ENCODE measurements at places on chromosomes 3 and 15. TPM values are rescaled to one million over a fixed set of nuclear protein-coding genes. Genes with fewer than 3 reads are reported as not detected.

GRCh38 chr15:50249704-50250103 lies 15.8 kb downstream of the HDC start:
- DNase-seq = no peak
- no peak overlapping the region for H3K4me3 ChIP-seq
- H3K4me1 ChIP-seq = no peaks in the 10 kb centered on the region
- H3K27ac ChIP-seq = no peak overlapping the region

GRCh38 chr3:170689296-170689829 lies 103.5 kb upstream of the SLC7A14 start:
- no peaks in the 10 kb centered on the region for H3K36me3 ChIP-seq
- H3K27ac ChIP-seq = no peak overlapping the region
- DNase-seq = no peak
- no peaks in the 10 kb centered on the region for H3K4me1 ChIP-seq
- H3K27me3 ChIP-seq = no peaks in the 10 kb centered on the region

GRCh38 chr15:67838789-67839332 lies 984 bp downstream of the RNU6-1 start:
- peak overlapping the region; percentile 99 for H3K4me3 ChIP-seq
- DNase-seq = no peak
- peaks cover 53% of the 10 kb centered on the region for H3K4me1 ChIP-seq
- H3K27ac ChIP-seq = peak overlapping the region; percentile 53
- H3K27me3 ChIP-seq = peaks cover 29% of the 10 kb centered on the region
- H3K36me3 ChIP-seq = peaks cover 7% of the 10 kb centered on the region

DNA sequence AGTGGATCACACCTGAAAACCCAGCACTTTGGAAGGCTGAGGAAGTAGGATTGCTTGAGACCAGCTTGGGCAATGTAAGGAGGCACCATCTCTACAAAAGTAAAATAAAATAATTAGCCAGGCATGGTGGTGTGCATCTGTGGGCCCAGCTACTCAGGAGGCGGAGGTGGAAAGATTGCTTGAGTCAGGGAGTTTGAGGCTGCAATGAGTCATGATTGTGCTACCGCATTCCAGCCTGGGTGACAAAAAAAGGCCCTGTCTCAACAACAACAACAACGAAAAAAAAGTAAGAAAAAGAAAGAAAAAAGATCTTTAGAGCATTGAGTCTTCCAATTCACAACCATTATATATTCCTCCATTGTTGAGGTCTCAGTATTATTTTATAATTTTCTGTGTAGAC lies 192.4 kb upstream of the DPH6 start:
- H3K27ac ChIP-seq = no peak overlapping the region
- H3K4me1 ChIP-seq = no peaks in the 10 kb centered on the region
- H3K27me3 ChIP-seq = no peaks in the 10 kb centered on the region
- DNase-seq = no peak
- no peak overlapping the region for H3K4me3 ChIP-seq

DNA sequence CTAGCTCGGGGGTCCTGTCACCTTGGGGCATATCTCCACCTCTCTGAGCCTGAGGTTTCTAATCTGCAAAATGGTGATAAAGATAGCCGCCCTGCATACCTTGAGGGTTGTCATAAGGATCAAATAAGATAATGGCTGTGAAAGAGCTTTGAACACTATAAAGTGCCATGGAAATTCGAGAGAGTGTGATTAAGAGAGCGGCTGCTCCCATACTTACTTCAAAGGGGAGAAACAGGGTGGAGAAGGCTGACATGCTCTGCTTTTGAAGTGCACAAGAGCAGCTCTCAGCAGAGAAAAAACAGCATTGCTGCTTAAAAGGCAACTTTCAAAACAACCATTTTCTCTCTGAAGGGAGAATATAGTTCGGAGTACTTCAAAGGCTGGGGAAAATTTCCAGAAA lies 529.2 kb downstream of the EPHB1 start:
- H3K4me3 ChIP-seq = no peak overlapping the region
- H3K27ac ChIP-seq = no peak overlapping the region
- DNase-seq = no peak
- H3K36me3 ChIP-seq = no peaks in the 10 kb centered on the region

GRCh38 chr3:79844176-79844575 lies 76.4 kb upstream of the ROBO1 start:
- H3K4me3 ChIP-seq = no peak overlapping the region
- no peak for DNase-seq
- no peaks in the 10 kb centered on the region for H3K36me3 ChIP-seq
- no peaks in the 10 kb centered on the region for H3K4me1 ChIP-seq
- H3K27me3 ChIP-seq = no peaks in the 10 kb centered on the region

DNA sequence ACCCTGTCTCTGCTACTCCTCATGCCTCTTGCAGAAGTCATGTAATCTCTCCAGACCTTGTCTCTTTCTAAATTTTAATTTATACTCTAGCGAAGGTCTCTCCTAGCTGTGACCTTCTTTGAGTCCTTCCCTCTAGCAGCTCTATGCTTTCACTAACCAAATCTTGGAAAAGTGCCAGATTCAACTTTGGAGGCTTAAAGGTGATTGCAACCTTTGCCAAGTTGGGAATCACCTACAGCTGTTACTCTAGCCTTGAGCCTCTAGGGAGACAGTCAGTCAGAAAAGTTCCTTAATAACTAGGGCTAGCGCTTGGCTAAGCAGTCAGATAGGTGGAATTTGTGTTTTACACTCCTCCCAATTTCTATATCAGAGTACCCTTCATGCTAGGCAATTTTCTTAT lies 46.1 kb upstream of the ABI3BP start:
- no peaks in the 10 kb centered on the region for H3K4me1 ChIP-seq
- H3K27me3 ChIP-seq = no peaks in the 10 kb centered on the region
- no peak for DNase-seq
- no peaks in the 10 kb centered on the region for H3K36me3 ChIP-seq
- no peak overlapping the region for H3K27ac ChIP-seq

DNA sequence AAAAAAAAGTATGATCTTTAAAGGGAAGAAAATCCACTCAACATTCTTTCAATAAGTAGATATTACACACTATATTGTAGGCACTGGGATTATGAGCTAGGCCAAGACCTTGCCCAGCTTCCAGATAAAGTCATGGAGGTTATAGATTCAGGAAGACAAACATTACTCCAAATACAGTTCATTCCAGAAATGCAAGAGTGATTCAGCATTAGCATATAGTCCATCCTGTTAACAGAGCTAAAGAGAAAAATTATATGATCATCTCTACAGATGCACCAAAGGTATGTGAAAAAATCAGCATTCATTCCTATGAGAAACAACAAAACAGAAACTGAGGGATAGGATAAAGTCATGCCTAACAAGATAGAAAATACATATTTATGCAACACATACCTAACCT lies 42.1 kb upstream of the NSMCE3 start:
- no peak for DNase-seq
- H3K4me1 ChIP-seq = no peaks in the 10 kb centered on the region

DNA sequence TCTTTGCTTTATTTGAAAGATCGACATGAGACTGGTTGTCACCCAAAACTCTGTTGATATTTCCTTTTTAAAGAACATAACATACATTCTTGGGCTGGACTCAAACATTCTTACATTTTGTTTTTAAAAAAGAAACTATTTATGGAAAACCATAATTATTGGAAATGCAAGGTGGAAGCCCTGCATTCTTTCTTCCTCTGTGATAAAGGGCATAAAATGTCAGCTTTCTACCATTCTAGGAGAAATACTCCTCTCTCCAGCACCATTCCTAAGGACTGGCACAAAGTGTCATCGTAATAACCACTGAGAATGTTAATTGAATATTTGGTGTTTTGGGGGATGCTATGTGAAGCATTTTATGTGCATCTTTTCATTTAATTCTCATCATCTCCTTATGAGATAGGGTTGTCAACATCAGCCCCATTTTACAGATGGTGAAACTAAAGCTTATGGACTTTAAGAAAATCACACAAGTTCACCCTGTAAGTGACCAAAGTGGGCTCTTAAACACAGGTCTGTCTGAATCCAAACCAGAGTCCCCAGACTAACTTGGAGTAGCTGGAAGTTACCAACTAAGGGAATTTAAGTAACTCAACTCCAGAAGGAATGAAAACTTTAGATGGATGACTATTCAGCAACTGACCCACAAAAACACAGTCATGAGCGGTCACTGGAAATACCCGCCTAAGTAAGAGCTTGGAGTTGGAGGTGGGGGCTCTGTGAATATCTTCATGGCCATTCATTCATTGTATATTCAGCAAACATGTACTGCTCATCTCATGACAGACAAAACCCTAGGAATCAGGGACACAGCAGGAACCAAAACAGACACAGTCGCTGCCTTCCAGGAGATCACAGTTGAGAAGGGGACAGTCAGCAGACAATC lies 45.9 kb upstream of the LMCD1 start:
- H3K27ac ChIP-seq = no peak overlapping the region
- H3K4me3 ChIP-seq = no peak overlapping the region
- no peaks in the 10 kb centered on the region for H3K36me3 ChIP-seq
- H3K27me3 ChIP-seq = no peaks in the 10 kb centered on the region

DNA sequence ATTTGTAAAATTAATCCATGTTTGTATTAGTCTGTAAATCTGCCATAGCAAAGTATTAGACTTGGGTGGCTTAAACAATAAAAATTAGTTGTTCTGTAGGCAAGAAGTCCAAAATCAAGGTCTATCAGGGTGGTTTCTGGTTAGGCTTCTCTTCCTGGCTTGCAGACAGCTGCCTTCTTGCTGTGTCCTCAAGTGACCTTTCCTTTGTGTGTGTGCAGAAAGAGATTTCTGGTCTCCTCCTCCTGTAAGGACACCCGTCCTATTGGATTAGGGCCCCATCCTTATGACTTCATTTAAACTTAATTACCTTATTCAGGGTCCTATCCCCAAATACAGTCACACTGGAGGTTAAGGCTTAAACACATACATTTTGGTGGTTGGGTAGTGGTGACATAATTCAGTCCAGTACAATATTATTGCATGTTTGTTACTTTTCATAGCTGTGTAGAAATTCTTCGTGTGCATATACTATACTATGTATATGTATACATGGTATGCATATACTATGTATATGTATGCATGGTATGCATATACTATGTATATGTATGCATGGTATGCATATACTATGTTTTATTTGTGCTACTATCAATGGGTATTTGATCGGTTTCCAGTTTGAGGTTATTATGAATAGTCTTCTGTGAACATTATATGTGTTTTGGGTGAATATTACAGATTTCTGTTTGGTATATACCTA lies 57.9 kb upstream of the RNU6-1 start:
- no peak for DNase-seq
- H3K4me1 ChIP-seq = no peaks in the 10 kb centered on the region
- H3K36me3 ChIP-seq = no peaks in the 10 kb centered on the region
- no peaks in the 10 kb centered on the region for H3K27me3 ChIP-seq
- H3K4me3 ChIP-seq = no peak overlapping the region

DNA sequence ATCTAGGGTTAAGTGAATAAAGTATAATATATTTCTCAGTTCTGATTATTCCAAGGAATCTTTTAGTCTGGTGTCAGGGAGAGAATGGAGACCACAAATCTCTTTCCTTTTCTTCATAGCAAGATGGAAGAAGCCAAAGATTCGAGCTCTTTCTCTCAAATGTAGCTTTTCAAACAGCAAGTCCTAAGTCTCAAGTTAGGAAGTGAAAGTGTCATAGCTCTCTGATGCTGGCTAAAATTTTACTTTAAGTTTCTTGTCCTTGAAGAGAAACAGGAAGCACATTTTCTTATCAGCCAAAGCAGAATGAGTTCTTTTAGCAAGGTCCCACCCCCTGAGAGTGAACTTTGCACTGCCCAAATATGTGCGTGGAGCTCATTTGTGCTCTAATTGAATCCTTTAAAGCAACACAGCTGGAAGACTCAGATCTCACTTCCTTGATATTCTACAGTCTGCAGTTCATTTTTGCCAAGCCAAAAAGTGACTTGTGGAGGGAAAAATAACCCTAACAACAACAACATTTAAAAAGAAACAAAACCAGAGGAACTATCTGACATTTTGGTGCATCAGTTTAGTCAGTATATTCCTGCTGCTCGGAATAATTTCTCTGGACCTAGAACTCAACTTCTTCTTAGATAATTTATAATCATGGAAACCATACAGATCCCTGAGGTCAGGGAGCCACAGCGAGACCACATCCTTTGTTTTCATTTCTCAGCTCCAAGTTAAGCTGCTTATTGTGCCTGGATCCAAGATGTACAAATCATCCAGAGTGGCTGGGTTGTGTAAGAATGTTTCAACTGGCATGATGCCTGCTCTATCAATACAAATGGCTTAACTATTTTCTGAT lies 238.7 kb upstream of the P2RY1 start:
- peak; percentile 9 for DNase-seq
- no peaks in the 10 kb centered on the region for H3K4me1 ChIP-seq
- H3K27ac ChIP-seq = peak overlapping the region; percentile 77
- no peak overlapping the region for H3K4me3 ChIP-seq

- no peak overlapping the region for H3K4me3 ChIP-seq
- H3K4me1 ChIP-seq = peaks cover 5% of the 10 kb centered on the region
- H3K36me3 ChIP-seq = peaks cover 54% of the 10 kb centered on the region
- no peak for DNase-seq
These were observed 12.5 kb downstream of the MRPS25 start for GRCh38 chr3:15052335-15053242.

DNA sequence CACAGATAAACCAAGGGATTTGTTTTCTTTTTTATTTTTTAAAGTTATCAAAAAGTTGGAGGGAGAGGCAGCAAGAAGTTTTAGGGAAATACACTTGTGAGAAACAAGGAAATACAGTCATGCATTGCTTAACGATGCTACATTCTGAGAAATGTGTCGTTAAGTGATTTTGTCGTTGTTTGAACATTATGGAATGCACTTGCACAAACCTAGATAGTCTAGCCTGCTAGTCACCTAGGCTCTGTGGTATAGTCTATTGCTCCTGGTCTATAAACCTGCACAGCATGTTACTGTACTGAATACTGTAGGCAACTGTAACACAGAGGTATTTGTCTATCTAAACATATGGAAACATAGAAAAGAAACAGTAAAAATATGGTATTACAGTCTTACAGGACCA lies 2.0 kb upstream of the NFKBIZ start:
- H3K4me1 ChIP-seq = peaks cover 3% of the 10 kb centered on the region
- H3K27me3 ChIP-seq = peaks cover 2% of the 10 kb centered on the region
- no peak for DNase-seq
- no peak overlapping the region for H3K4me3 ChIP-seq

GRCh38 chr15:100515758-100516157 lies 13.0 kb downstream of the CERS3 start:
- no peak for DNase-seq
- H3K27me3 ChIP-seq = no peaks in the 10 kb centered on the region
- no peak overlapping the region for H3K27ac ChIP-seq

The SEC22A gene
- 17.3 TPM for polyA plus RNA-seq

The TMEM266 gene
- polyA plus RNA-seq = 13.3 TPM

The SLC25A26 gene
- 23.4 TPM for polyA plus RNA-seq

Measured in spinal cord (tissue), 10 donors.